ENCODE measurements at places on chromosomes 2 and 18.

DNA sequence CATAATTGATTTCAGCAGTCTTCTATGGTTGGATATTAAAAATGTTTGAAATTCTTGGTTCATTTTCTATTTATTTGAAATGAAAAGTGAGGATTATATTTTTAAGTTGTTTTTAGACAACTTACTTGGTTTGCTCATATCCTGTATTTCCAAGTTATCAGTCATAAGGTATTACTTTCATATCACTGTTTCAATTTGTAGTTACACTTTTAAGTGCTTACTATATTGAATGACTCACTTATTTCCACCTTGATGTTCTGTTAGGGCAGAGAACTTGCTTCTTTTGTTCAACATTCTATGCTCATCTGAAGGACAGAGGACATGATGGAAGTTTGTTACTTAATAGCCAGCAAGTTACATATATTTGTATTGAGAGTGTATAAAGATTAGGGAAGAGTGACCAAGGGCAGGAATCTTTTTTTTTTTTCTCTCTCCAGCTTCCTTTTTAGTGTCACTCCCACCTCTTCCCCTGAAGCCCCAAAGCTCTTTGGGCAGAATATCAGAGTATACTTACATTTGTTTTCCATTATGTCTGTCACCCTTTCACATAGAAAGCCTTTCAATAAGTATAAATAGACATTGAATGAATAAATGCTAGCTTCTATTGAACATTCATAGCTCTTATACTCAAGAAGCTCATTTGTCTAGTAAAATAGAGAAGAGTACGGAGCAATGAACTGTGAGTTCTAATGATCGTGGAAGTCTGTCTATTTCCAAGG, 28.1 kb downstream of the PIK3C3 start:
- DNase-seq, result no peak

GRCh38 chr2:237625216-237625705, 2.1 kb upstream of the LRRFIP1 start:
- no peak for DNase-seq

DNA sequence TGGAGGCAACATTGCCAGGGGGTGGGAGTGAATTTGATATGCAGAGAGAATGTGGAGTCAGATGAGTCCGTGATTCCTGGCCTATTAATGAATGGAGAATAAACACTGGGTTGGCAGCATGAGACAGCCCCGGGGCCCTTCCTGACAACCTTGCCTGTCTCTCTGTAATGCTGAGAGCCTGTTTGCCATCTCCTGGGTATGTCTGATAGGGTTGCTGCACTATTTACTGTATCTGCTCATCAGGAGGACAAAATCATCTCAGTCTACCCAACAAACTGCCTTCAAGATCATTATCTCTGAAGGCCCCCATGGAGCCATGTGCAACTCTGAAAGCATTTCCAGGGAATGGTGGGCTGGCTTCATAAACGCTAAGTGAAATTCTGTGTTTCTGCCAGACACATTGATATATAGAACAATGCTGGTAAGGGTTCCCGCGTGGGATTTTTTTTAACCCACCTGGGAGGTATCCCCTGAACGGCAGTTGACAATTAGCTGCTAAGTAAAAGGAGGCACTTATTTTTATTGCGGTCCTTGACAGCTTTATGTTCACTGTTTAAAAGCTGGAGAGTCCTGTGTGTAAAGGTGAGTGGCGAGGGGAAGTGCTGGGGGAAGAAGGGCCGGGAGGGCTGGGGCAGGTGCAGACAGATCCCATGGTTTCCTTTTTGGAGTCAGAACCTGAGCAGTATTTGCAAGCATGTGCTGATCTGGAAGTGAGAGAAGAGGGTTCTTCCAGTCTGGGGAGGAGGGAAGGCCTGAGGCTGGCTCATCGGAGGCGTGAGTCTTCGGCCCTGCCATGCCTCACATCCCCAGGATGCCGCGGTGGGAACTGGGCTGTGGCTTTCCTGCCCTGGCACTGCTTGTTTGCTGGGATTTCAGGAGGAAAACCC, 64.8 kb downstream of the ARHGAP25 start:
- DNase-seq, result no peak

- DNase-seq, result no peak
Measured at GRCh38 chr18:3761266-3761665, 311.3 kb downstream of the TGIF1 start.

DNA sequence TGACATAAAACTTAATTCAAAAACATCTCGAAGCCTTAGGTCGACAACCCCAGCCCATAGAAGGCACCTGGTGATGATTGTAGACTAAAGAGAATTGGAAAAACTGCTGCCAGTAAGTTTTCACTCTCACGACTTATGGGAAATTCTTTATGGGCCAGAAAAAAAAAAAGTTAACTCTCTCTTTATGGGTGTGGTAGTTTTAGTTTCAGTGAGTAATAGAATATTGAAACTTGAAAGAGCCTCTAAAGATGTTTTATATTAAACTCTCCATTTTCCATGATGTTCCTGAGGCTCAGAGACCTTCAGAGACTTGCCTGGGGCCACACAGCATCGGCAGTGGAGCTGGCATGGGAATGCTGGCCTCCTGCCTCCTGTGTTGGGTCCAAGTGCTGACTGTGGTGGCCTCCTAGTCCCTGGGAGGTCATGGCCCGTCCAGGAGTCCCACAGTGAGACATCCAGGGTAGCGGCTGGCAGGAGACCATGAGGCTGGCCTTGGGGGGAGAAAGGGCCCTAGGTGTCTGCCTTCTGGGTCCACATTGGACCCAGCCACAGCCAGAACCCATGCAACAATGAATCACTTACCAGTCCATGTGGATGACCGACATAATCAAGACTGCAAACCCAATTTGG, 158.9 kb downstream of the SEPTIN10 start:
- no peak for DNase-seq

DNA sequence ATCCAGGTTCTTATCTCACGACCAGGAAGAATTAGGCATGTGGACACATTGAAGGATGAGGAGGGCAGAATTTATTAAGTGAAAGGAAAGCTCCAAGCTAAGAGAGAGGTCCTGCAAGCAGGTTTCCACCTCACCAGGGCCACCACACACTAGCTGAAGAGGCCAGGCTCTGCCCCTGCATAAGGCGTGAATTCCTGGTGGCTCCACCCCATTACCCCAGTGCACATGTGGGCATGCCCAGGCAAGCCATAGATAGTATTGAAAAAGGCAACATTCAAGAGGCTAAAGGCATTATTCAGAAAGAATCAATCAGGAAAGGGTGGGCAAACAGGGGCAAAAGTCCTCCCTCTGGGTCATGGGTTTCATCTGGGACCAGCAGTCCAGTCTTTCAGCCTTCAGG, 30.9 kb upstream of the GRP start:
- DNase-seq, result no peak

DNA sequence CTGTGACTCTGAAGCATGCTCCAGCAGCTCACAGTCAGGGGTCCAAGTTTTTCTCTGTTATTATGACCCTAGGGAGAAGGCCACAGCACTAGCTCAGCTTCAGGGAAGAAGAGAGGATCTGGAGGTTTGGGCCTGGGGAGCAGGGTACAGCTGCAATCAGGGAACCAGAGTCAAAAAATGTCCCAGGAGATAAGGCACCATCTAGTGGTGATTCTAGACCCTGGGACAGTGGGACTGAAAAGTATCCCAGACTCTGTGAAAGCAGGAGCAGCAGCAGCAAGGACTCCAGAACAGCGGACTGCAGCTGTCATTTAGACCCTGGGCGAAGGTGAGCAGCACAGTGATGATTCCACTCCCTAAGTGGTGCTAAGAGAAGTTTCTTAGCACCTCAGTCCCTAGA, 278.4 kb upstream of the DDX18 start:
- DNase-seq, result no peak

DNA sequence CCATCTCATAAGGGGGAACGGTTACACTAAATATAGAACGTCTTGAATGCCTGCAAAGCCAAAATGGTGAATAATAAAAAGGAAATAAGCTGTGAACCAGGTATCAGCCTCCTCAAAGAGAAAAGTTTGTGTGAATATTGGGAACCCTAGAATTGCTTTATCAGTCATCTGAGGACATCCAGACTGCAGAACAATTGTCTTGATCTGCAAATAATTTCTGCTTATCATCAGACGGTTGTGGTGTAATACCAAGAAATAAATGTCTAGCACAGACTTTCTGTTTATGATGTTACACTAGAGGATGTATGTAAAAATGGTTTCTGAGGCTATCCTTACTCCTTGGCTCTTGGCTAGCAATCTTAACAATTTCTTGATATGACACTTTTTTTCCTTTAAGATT, 53.5 kb upstream of the SLC25A52 start:
- no peak for DNase-seq

DNA sequence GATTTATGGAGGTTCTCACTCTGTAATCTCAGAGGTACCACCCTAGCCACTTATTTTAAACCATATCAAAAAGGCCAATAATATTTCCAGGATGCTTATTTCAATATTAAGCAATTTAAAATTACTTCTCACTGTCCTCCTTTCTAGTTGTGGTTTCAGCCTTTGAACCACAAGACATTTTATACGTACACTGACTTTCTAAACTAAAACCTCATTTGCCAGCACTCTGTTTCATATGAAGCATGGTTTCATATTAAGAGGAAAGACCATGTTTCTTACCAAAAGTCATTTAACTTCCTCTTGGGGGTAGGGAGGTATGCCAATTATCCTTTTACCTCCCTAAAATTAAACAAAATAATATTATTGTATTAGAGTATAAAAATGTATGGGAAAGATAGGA, 399.8 kb downstream of the CDH7 start:
- DNase-seq, result no peak

- no peak for DNase-seq
Measured at GRCh38 chr2:46135958-46136357, 161.2 kb upstream of the EPAS1 start.

DNA sequence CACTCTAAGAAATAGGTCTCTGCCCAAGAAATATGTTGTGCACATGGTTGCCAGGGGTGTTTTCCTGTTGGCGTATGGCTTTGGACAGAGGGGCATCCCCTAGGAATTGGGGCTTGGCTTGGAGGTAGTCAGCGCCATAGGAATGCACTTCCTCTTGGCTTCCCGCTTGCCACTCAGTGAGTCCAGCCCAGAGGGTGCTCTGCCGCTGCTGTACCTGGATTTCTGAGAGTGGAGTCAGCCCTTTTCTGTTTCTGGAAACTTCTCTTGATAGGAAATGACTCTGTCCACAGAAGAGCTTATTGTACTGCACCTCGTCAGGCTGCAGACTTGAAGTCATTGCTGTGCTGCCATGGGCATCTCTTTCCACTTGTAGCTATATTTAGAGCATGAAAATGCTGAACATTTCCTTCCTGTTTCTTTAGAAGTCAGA, 116.7 kb upstream of the MGAT5 start:
- DNase-seq, result no peak

- DNase-seq, result no peak
Measured at GRCh38 chr18:64693766-64694165, 544.9 kb upstream of the LINC00305 start.

- DNase-seq, result no peak
Measured at GRCh38 chr2:144519934-144520731, at the start of gene ZEB2. ZEB2 (minus strand) TSS chr2:144520119; CDS start chr2:144517350, 2,769 bp downstream.

GRCh38 chr2:163177592-163177991, 339.0 kb upstream of the KCNH7 start:
- DNase-seq, result no peak

- no peak for DNase-seq
Measured at GRCh38 chr2:135635212-135635835, 104.0 kb downstream of the R3HDM1 start.

GRCh38 chr2:1283020-1283801, 130.1 kb upstream of the TPO start:
- DNase-seq, result no peak

DNA sequence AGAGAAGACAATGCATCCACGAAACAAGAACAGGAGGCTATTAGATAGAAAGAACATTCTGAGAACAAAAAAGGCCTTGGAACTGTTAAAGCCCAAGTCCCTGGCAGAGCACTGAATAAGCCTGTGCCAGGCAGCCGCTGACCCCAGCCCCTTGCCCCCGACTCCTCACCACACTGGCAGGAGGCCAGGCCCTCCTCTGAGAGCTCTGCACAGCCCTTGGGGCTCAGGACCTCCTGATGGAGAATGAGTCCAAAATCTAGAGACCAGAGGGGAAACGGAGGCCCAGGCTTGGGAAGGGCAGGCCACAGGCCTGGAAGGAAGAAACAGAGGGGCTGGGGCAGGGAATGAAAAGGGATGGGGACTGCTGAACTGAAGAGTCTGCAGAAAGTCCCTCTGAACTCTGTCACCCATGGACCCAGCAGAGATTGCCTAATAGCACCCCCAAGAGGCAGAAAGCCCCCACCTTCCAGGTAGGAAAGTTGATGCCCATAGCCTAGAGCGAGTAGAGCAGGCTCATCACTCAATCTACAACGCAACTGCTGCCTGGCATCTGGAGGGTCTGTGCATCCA, 18.3 kb upstream of the TNS1 start:
- no peak for DNase-seq

- DNase-seq, result no peak
Measured at GRCh38 chr2:238453842-238454241, 27.1 kb downstream of the ASB1 start.

- DNase-seq, result no peak
Measured at GRCh38 chr18:43855376-43855775, 578.1 kb upstream of the SYT4 start.

DNA sequence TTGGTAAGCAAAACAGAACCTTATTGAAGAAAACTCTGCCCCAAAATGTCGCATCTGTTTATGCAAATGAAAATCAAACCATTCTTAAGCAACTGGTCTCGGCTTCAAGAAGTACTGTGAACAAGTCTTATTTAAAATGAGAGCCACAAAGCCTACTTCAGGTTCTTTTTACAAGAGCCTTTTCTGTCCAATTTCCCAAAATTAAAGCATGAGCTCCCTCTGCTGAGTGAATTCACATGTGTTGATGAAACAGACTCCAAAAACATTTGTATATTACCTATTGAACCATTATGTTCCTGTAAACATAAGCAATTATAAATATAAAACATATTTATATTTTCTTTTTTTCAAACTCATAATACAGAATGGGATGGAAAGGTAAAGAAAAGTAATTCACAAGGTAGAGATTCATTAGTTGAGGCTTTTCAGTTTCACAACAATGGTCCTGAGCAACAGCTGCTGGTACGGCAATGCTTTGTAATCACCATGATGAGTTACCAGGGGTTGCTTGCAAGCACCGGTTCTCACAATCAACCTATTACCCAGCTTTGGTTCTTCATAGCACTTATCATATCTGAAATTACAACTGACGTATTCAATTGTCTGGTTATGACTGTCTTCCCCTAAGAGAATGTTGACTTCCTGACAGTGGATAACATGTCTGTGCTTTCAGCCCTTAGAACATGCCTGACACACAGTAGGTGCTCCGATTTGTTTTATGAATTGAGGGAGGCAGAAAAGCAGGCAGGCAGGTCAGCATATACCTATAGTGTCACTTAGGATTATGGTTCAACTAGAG, 108.4 kb upstream of the BZW1 start:
- DNase-seq, result no peak

GRCh38 chr2:186882511-186883071, 33.6 kb upstream of the ZSWIM2 start:
- DNase-seq, result no peak

DNA sequence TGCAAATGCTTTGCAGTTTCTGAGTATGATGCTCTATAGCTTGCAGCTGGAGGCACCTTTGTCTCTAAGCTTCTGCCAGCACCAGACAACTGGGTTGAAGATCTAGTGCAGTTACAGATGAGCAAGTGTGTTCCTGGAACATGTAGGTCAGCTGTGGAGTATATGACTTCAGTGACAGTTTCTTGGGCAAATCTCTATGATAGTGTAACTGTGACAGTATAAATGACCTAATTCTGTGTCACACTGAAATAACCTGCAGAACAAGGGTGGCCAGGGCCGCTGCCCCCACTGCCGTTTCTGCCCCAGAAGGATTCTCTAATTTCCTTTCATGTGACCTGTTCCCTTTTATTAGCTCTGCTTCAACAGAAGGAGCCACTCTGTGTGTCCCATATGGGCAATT, 145.3 kb upstream of the DAPL1 start:
- DNase-seq, result no peak

All from type B pancreatic cell (in vitro differentiated cells).